ENCODE measurements at places on chromosomes 5 and 9.

DNA sequence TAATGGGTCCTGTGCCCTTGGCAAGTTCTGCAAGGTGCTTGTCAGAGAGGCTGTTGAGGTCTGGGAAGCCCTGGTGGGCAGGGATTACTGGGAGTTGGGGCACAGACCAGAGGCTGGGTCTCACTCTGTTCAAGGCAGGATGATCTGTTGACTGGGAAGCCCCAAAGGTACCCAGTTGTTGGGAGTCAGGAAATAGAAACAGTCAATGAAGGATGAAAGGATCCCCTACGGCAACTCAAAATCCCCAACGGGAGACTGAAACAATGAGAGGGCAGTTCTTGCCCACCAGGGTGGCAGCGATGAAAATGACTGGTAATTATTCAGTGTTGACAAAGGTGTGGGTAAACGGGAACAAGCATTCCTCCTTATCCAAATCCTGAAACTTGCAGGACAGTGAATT, 31.2 kb downstream of the BNIP1 start:
- no peak for DNase-seq

DNA sequence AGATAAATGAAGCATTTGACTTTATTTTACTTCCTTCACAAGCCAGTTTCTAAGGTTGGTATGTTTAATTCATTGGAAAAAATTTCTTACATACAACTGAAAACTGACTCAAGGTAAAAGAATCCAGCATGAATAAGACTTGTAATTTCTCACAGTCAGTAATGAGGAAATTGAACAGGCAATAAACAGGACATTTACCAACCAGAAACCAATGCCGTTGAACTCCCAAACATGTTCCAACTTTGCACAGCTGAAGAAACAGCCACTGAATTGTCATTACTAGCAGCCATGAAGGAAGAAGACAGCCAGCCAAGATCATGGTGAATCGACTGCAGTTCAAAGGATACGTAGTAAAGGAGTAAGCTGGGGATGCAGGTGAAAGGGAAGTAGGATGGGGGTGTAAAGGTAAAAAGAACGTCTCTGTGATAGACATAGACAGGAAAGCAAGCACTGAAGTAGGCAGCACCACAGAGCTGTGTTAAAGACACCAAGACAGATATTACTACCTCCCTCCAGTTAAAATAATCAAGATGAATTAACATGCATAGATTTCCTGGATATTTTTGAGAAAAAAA, 21.3 kb upstream of the SLC12A2 start:
- no peak for DNase-seq

DNA sequence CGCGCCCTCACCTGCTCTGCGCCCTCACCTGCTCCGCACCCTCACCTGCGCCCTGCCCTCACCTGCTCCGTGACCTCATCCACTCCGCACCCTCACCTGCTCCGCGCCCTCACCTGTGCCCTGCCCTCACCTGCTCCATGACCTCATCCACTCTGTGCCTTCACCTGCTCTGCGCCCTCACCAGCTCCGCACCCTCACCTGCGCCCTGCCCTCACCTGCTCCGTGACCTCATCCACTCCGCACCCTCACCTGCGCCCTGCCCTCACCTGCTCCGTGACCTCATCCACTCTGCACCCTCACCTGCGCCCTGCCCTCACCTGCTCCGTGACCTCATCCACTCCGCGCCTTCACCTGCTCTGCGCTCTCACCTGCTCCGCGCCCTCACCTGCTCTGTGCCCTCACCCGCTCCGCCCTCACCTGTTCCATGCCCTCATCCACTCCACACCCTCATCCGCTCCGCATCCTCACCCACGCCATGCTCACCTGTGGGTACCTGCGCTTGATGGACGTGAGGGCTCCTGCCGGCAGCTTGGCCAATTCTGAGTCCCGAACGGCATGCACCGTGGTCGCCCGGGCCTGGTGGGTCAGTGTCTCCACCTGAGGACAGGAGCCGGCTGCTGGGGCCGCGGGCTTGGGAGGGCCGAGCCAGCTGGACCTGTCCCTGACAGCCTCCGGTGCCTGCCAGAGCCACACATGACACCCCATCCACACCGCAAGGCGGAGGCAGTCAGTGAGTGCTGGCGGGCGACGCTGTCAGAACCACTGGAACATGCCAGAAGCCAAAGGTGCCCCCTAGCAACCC, 35.6 kb upstream of the NSMF start:
- DNase-seq = no peak

GRCh38 chr5:58946230-58946629, 363.4 kb downstream of the RAB3C start:
- DNase-seq = no peak

DNA sequence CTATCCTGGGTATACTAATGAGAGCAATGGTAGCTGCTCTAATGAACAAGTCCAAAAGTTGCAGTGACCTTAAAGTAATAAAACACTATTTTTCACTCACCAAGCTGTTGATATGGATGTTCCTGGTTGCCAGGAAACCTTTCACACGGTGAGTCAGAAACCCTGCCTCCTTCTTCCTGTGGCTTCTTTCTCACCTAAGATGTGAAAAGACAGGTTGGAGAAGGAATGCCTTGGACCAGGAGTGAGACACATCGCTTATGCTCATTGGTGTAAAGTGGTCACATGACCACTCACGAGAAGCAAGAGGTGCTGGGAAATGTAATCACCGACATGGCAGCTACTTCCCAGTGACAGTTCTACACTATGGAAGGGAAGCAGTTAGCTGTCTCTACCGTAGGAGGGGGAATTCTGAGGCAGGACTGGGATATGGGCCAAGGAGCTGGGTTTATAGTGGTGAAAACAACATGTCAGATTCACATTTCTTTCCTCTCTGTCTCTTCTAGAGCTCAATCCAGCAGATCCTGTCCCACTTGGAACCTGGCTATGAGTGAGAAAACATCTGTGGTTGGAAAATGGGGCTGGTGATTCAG, 320.4 kb upstream of the KLF4 start:
- DNase-seq = no peak

DNA sequence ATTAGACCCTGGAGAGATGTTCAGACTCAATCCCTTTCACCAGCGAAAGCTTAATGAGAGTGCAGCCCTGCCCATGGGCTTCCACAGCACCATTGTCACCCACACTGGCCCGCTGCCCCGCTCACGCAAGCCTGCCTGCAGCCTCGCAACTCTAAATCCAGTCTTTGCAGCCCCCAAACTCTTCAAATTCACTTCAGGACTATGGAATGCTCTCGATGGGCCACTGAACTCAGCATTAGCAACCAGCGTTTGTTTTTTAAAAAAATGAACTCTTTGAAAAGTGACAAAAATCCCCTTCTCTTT, 17.1 kb downstream of the DCANP1 start:
- DNase-seq = no peak

DNA sequence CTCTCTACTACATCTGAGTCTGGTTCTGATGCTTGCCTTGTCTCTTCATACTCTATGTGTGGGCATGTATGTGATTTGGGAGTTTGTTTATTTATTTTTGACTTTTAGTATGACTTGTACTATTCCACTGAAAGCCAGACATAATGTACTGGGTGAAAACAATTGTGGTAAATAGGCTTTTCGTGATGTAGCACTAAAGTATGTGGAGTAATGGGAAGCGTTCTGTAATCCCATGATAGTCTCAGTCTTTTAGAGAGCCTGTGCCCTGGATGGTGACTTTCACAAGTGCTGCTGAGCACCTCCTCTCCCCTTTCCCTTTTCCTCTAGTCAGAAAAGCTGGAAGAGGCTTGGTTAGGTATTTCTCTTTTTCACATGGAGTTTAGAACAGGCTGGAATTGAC, 85.8 kb upstream of the S1PR3 start:
- DNase-seq = no peak

GRCh38 chr5:125232779-125233230, 486.4 kb upstream of the ZNF608 start:
- no peak for DNase-seq

DNA sequence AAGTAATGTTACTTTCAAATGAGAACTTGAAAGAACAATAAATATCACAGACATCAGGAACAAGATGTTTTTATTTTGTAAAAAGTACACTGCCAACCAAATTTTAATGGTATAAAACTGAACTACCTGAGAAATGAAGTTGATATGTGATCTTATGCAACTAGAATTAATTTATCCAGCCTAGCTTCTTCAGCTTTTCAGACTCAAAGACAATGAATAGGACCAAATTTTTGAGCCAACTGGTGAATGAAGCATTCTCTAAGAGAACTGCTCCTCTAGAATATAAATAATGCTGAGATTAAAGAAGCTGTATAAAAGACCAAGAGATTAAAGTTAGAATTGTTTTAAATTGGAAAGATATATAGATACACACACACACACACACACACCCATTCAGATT, 9.9 kb downstream of the CDC14B start:
- no peak for DNase-seq

- DNase-seq = no peak
Measured at GRCh38 chr9:89994988-89995613, 390.3 kb downstream of the GADD45G start.

GRCh38 chr5:26482076-26482809, 556.1 kb downstream of the CDH9 start:
- no peak for DNase-seq

DNA sequence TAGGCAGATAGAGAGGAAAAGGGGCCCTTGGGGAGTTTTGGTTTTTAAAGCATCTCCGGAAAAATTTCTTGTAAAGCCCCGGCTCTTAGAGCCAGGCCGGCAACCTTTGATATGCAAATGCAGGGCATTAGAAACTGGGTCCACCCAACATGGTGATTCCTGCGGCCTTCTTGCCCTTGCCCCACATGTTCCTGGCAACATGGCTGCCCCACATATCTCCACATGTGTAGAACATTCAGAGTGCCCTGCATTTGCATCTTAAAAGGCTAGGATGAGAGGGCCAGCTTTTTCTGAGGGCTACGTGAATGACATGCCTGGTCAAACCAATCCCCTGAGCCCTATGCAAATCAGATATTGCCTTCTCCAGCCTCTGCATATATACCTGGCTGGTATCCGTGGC, 5.0 kb upstream of the SNAPC3 start:
- no peak for DNase-seq

DNA sequence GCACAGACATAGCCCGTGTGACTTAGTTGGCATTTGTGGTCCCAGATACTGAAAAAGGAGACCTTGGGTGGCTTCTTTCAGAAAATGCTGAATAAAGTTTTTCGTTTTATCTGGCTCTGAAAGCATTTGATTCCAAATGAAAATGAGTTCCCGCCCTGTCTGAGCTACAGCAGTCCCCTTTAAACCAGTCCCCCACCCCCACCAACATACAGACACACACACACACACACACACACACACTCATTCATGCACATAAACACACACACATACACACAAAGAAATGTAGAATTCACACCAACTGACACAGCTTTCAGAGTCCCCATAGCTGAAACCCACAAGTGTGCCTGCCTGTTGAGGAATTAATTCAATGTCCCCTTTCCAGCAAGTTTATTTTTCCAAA, 97.0 kb upstream of the SMARCA2 start:
- DNase-seq = no peak

GRCh38 chr9:30103647-30104394, 2280.6 kb upstream of the ACO1 start:
- DNase-seq = no peak

DNA sequence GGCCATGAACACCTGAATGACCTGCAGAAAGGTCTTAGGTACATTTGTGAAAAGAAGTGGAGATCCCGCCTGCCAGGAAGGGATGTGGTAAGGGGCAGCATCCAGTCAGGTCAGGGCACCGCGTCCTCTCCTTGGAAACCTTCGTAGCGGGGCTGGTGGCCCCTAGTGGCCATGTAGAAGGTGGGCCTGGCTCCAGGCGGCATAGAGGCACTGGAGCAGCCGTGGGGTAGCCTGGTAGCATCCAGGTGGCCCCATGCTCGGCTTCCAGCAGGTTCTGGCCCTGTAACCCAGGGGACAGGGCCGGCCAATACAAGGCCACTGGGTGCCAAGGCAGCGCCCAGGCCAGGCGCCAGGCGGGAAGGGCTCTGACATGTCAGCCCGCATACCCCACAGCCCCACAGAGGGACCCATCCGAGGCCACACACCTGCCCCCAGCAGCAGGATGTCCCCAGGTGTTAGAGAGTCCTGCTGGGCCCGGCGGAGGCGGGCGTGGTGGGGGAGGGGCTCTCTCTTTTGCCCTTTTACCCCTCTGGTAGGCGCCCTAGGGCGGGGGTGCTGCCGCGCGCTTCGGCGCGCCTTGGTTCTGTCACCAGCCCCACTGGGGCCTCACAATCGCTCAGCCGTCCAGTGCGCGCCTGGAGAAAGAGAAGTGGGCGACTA, 58.3 kb upstream of the SPATA31E1 start:
- DNase-seq = no peak

DNA sequence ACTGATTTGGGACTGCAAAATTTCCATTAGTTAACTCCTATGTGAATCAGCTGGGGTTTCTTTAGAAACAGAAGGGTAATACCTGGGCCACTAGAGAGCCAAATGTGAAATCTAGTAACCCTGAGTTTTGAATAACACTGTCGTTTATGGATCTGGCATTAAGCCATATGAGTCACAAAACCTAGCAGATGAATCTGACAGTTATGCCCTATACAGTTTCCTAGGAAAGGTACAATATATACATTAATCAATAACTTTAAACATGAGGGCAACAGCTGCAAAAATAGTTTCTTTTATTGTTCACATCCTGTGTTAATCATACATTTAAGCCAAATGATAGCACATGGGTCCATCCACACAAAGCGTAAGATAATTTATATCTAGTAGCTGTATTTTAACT, 56.9 kb downstream of the PAM start:
- DNase-seq = no peak

- no peak for DNase-seq
Measured at GRCh38 chr9:35349287-35349990, 140.5 kb upstream of the RUSC2 start.

GRCh38 chr9:107932601-107933000, 443.0 kb upstream of the KLF4 start:
- no peak for DNase-seq

- DNase-seq = peak; percentile 63
Measured at GRCh38 chr5:55232985-55233928, at the start of gene CCNO. Gene CCNO, minus strand, starts transcription at chr5:55233608. Its CDS starts 85 bp downstream, at chr5:55233523.

- DNase-seq = no peak
Measured at GRCh38 chr5:410911-411517, 32.0 kb upstream of the EXOC3 start.

- DNase-seq = peak; percentile 43
Measured at GRCh38 chr5:178839319-178839704, 20.4 kb upstream of the ZNF354B start.

DNA sequence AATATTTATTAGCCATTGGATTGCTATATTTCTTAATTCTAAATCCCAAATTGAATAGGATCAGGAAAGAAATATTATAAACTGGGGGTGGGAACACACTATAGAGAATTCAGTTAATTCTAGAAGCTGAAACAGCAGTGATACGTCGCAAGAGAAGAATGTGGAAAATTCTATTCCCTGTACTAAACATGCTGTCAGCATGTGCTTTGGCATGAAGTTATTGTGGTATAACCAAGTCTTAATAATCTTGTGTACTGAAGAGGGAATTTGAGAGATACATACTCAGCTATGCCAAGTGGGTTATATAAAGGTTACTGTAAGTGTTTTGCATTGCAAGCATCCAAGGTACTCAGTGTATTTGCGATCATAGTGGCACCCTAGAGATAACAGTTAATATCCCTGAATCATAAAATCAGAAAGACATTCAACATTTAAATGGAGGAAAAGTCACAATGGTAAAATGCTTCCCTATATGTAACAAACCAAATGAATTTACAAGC, 1492.9 kb upstream of the C9orf72 start:
- DNase-seq = no peak
